Iris pigment epithelial cell (primary cell): ENCODE measurements at places on chromosomes 3 and 15.

GRCh38 chr3:24545887-24546286, 51.2 kb upstream of the THRB start:
- DNase-seq = peak; percentile 68

GRCh38 chr3:170695486-170696064, 109.7 kb upstream of the SLC7A14 start:
- DNase-seq = peak; percentile 34

DNA sequence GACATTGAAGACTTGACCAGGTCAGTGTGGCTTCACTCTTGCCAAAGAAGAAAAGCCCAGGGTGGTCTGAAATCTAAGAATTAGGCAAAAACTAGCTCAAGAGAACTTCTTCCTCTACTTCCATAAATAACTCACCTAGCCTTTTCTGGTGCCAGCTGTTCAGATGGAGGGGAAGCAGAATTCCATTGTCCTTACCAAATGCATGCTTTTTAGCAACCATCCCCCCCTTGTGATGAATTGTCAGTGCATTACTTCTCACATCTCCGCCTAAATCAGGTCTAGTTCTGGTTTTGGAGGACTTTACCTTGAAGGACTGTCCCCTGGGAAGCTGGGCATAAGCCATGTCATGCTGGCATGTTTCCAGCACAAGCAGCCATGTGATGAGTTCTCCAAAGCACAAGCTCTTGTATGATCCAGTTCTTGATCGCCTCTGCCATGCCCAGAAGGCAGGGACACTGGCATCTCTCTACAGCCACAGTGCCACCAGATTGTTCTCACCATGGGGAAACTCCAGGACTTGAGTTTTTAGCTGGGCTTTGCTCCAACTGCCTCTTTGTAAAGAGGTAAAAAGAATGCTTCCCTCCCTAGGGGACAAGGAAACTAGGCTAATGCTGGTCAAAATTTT, 96.4 kb upstream of the IL12A start:
- no peak for DNase-seq

- DNase-seq = no peak
Measured at GRCh38 chr3:47418167-47419082, 37.6 kb downstream of the PTPN23 start.

DNA sequence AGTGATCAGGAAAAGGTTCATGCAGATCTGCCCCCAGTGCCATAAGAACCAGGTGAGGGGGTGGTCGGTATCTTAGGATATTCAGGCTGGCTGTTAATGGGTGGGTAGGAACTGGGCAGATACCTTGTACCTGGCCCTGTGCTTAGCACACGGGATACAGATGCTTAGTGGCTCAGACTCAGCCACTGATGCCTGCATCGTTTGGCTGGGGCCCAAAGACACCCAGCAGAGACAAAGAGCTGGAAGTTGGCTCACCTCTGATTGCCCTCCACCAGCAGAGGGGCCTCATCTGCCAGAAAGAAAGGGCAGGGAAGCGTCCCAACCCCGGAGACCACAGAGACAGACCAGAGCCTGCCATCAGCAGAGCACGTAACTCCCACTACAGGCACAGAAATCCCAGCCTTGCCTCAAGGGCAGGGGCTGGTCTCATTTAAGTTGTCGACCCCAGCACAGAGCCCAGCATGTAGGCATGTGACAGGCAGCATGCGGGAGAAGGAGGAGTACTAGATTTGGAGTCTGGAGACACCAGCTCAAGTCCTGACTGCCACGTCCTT, 64.1 kb upstream of the SLC6A1 start:
- DNase-seq = no peak

DNA sequence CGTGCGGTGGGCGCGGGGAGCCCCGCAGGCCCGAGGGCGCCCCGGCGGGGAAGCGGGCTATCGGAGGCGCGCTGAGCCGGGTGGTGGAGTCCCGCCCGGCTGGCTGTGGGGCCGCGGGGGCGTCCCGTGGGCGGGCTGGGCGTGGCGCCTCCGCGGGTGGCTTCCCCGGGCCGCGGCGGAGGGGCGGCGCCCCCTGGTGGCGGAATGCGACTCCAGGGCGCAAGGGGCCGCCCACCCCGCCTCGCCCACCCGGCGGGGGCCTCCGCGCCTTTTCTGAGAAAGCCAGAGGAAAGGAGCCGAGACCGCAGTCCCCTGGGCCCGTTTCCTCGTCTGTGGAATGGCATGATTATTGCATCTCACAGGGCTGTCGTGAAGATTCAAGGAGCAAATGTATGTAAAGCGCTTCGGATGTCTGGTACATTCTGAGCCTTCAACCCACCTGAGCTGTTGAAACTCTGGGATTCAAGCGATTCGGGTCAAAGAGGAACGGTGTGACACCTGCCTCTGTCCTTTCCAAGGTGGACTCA, 31.9 kb upstream of the RAB6B start:
- DNase-seq = no peak

DNA sequence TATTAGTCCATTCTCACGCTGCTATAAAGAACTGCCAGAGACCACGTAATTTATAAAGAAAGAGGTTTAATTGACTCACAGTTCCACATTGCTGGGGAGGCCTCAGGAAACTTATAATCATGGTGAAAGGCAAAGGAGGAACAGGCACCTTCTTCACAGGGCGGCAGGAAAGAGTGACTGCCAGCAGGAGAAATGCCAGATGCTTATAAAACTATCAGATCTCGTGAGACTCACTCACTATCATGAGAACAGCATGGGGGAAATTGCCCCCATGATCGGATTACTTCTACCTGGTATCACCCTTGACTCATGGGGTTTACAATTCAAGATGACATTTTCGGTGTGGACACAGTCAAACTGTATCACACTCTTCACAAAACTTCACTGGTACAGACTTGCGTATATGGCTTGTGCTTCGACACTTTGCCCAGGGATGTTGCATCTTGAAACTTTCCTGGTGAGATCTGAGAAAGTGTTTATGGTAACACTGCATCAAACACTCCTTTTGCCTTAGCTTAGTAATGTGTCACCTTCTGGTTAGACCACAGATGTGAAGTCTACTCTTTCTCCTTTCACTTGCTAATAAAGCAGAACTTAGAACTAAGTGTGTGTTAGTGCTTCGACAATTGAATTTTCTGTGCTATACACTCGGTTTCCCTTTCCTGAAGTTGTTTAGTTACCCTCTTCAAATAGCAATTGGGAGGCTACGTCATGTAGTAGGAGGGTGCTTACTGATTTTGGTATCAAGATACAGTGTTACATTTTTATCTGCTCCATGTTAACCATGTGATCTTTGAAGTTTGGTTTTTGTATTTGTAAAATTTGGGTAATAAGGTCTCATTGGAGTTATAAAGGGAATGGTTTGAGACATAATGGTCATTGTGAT, 185.7 kb downstream of the LPP start:
- DNase-seq = no peak

- DNase-seq = no peak
Measured at GRCh38 chr3:126125341-126125740, 41.4 kb upstream of the SLC41A3 start.

- DNase-seq = peak; percentile 60
Measured at GRCh38 chr15:73677146-73677607, 7.0 kb upstream of the CD276 start.

GRCh38 chr3:71885006-71885405, 100.1 kb upstream of the PROK2 start:
- no peak for DNase-seq

- no peak for DNase-seq
Measured at GRCh38 chr3:126126286-126126685, 42.4 kb upstream of the SLC41A3 start.

- DNase-seq = peak; percentile 79
Measured at GRCh38 chr3:77370413-77370812, 330.5 kb downstream of the ROBO2 start.

- peak; percentile 38 for DNase-seq
Measured at GRCh38 chr3:9732740-9733115, 1.2 kb downstream of the BRPF1 start.

GRCh38 chr3:178739720-178740119, 203.5 kb downstream of the KCNMB2 start:
- DNase-seq = no peak

GRCh38 chr3:11724615-11725339, 81.1 kb upstream of the VGLL4 start:
- no peak for DNase-seq

DNA sequence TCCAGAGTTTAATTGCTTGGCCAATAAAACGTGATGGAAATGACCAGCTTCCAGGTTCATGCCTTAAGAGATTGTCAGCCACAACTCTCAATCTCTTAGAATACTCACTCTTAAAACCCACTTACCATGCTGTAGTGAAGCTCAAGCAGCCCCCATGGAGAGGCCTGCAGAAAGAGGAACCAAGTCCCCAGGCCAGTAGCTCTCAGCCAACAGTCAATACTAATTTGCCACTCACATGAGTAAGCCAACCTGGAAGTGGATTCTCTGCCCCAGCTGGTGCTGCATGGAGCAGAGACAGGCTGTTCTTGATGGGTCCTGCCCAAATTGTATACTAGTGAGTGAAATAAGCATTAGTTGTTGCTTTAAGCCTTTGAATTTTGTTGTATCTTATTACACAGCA, 155.9 kb downstream of the OXSM start:
- DNase-seq = no peak

DNA sequence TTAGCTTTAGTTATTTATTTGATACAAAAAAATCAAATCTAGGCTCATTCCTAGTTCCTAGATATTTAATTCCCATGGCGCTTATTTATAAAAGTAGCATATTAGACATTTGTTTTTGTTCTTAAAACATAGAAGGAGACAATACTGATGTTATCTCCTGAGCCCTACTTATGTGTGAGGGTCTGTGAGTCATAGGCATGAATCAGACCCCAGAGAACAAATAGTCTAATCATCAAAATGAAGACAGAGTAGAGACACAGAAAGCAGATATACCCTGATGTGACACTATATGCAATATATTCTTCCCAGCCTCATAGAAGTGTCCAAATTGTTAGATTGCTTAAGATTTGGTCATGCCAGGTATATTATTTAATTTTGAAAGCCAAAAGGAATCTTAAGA, 44.9 kb downstream of the PEX5L start:
- no peak for DNase-seq

- no peak for DNase-seq
Measured at GRCh38 chr15:97045666-97046421, 715.3 kb downstream of the NR2F2 start.

DNA sequence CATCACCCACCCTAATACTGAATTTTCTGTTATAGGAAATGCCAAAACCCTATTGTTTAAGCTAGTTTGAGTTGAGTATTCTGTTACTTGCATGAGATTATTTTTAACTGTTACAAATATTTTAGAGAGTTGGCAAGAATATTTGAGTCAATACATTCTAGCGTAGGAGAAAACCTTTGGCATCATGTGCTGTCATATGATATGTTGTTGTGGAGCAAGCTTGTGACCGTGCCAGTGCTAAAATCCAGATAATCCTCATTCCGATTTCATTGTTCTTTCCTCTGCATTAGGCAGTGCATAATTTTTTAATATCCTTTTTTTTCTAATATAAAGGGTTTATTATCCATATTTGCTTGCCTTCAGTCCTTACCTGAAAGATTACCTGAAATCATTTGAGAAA, 168.0 kb upstream of the GMNC start:
- no peak for DNase-seq

DNA sequence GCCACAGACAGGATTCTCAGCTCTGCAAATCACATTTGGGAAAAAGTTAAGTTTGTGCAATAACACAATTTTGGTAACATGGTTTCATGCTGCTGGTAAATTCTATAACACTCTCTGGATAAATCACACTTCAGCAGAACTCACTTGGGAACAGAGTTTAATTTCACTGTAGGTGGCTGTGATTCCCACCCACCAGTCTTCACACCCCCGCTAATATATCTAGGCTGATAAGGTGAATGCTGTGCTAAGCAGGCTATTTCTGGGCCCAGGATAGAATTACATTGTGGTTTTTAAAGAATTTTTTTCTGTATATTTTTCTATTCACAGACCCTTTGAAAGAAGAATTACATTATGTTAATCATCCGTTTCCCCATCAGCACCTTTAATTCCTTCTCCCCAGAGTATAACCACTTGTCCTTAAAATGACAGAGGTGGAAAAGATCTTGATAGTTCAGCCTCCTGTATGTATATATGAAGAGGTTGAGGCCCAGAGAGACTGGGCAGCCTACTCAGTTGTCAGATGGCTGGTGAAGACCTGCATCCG, 22.9 kb downstream of the MAP2K1 start:
- DNase-seq = no peak

- DNase-seq = no peak
Measured at GRCh38 chr15:77749998-77750540, 117.4 kb upstream of the LINGO1 start.

- DNase-seq = no peak
Measured at GRCh38 chr15:51634591-51635198, 12.1 kb upstream of the DMXL2 start.

- DNase-seq = peak; percentile 52
Measured at GRCh38 chr3:31132132-31132769, 237.8 kb upstream of the GADL1 start.

GRCh38 chr15:43998607-43999006, 171.8 kb downstream of the WDR76 start:
- peak; percentile 66 for DNase-seq

DNA sequence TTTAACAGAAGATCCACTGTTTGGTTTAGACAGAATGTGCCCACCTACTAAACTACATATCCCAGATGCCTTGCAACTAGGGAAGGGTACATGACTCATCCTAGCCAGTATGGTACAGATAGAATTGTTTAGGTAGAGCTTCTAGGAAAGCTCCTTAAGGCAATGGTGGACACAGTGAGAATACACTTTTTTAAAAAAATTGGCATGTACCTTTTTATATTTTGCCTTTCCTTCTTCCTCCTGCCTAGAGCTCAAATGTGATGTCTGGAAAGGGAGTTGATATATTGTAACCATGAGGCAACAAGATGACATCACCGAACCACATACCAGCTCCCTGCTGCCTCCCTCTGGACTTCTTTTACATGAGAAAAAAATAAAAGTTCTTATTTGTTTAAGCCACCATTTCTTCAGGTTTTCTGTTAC, 14.4 kb upstream of the C3orf80 start:
- peak; percentile 80 for DNase-seq

DNA sequence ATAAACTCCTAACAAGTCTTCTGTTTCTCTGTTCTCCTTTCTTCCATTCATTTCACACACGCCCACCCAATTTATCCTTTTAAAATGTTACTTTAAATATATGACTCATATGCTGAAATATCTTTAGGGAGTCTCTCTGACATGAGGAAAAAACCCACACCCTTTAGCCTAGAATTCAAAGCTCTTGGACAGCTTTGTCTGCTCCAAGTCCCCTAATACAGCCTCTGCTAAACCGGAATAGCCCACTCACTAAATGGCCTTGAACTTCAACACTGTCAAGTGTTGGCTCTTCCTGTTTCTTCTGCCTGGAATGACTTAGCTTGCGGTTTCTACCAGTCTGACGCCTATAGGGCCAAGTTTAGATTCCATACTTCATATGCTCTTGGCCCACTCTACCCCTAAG, 3.3 kb upstream of the CD96 start:
- peak; percentile 61 for DNase-seq

GRCh38 chr3:157700405-157700804, 197.2 kb upstream of the VEPH1 start:
- DNase-seq = peak; percentile 2
